ENCODE measurements at places on chromosomes 3 and 15. TPM values are rescaled to one million over a fixed set of nuclear protein-coding genes. Genes with fewer than 3 reads are reported as not detected.

The TMC3 gene
- not detected for total RNA-seq

The GTF2E1 gene
- 12.0 TPM for total RNA-seq

The LOXL1 gene
- total RNA-seq = 63.7 TPM

The TRH gene
- total RNA-seq = not detected

The CNTN6 gene
- total RNA-seq = not detected

The RPUSD2 gene
- total RNA-seq = 9.2 TPM

The ARNT2 gene
- 4.8 TPM for total RNA-seq

The A4GNT gene
- not detected for total RNA-seq

The CATSPER2 gene
- total RNA-seq = 0.65 TPM

The LTK gene
- total RNA-seq = not detected

The CXCR6 gene
- total RNA-seq = not detected

The ANO10 gene
- 16.0 TPM for total RNA-seq

The SLC24A5 gene
- total RNA-seq = not detected

The BRK1 gene
- 177 TPM for total RNA-seq

The RBP2 gene
- total RNA-seq = not detected

The PLA2G4B gene
- total RNA-seq = under 0.01 TPM

The OXTR gene
- 4.3 TPM for total RNA-seq

The HTR3E gene
- total RNA-seq = not detected

The KATNBL1 gene
- total RNA-seq = 22.5 TPM

The IL16 gene
- 2.7 TPM for total RNA-seq

The RGMA gene
- total RNA-seq = 5.3 TPM

The GRK7 gene
- total RNA-seq = under 0.01 TPM

The SLITRK3 gene
- not detected for total RNA-seq

The MYO5C gene
- total RNA-seq = not detected

The PLA1A gene
- total RNA-seq = not detected

The TMEM44 gene
- 15.0 TPM for total RNA-seq

The NUDT16 gene
- 8.1 TPM for total RNA-seq

The FETUB gene
- total RNA-seq = not detected

The FES gene
- 16.2 TPM for total RNA-seq

The VIPR1 gene
- total RNA-seq = 1.2 TPM

The CYP11A1 gene
- total RNA-seq = not detected

The PRSS50 gene
- not detected for total RNA-seq

The SNX22 gene
- total RNA-seq = 0.40 TPM

The CACNA1D gene
- total RNA-seq = 0.26 TPM

The ZNF621 gene
- total RNA-seq = 7.6 TPM

The SLC6A6 gene
- total RNA-seq = 11.0 TPM

The CISH gene
- 2.7 TPM for total RNA-seq

The PLCD1 gene
- 18.5 TPM for total RNA-seq

The CTXN2 gene
- not detected for total RNA-seq

The GPR149 gene
- total RNA-seq = not detected

The MOBP gene
- total RNA-seq = not detected

Measured in epithelial cell of alveolus of lung (primary cell).